Stimulated activated memory B cell treated with anti-CD40 and anti-IgM and Interleukin-4, amounts not matched to agents 10 μg/mL and 1 μg/mL and 100 μg/mL, for 72 hours (primary cell): ENCODE measurements at places on chromosomes 1 and 21.

DNA sequence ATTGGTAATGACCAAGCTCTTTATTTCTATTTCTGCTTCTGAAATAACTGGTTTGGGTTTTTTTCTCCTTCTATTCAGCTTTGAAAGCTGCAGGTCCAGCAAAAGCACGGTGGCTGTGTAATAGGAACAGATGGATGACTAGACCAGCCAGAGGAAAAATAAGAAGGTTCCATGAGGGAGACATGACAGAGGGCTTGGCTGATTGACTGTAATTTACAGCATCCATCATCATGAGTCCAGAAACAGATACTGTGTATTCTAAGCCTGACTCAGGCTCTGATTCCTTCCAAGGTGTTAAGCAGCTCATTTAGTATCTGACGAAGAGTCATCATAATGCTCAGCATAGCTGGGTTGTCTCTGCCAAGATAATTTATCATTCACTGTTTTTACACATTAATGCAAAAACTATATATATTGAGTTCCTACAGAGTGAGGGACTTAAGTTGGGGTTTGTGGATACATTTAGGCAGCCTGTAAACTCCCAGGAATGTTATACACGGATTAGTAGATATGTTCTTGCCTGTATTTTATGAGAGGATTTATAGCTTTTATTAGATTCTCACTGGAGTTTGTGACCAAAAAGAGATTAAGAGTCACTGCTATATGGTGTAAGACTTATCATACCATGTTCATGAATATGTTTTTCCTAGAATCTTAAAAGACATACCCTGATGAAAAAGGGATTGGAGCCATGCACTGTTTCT lies 72.6 kb downstream of the SGIP1 start:
- no peak for ATAC-seq

GRCh38 chr1:226403201-226404034 lies 4.5 kb downstream of the PARP1 start:
- no peak for ATAC-seq

GRCh38 chr1:11318982-11319381 lies 46.0 kb downstream of the UBIAD1 start:
- no peak for ATAC-seq

GRCh38 chr1:47337350-47337749 lies 3.8 kb downstream of the CMPK1 start:
- no peak for ATAC-seq

- ATAC-seq, result no peak
Observed at GRCh38 chr1:52904927-52905698, 16.4 kb downstream of the ECHDC2 start.

GRCh38 chr1:194175251-194175650 lies 988.8 kb upstream of the B3GALT2 start:
- no peak for ATAC-seq

GRCh38 chr1:149884433-149885338 lies 14.7 kb upstream of the BOLA1 start:
- no peak for ATAC-seq

DNA sequence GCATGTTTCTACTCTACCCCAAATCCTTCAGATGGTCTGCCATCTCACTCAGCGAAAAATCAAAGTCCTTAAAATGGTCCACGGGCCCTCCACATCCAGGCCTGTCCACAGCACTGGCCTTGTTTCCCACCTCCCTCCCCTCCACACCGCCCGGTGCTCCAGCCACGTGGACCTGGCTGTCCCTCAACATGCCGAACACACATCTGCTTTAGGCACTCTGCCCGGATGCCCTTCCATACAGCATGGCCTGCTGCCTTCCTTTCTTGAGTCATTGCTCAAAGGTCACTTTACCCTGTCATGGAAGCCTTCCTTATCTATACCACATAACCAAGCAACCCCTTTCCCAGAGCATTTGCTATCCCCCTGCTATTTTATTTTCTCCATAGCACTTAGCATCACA lies 143.0 kb downstream of the DNM3 start:
- no peak for ATAC-seq

- ATAC-seq, result no peak
Observed at GRCh38 chr1:83905315-83905907, 93.5 kb downstream of the TTLL7 start.

- peak; percentile 87 for ATAC-seq
Observed at GRCh38 chr21:14687268-14687625, 141.1 kb upstream of the SAMSN1 start.

DNA sequence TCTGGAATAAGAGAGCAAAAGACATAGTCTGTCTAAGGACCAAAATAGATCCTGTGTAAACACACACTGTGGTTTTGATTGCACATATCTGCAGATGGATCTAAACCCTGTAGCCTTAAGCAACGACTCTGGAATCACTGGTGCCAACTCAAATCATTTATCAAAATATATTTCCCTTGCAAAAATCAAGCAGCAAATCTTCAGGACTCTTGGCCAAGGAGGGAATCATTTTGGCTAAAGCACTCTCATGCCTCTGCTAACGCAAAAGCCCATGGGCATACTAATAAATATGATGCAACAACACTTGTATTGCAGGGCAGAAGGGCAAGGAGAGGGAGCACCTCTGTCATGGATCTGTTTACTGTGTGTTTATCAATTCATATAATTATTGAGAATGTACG lies 155.4 kb upstream of the DUSP10 start:
- ATAC-seq, result no peak

DNA sequence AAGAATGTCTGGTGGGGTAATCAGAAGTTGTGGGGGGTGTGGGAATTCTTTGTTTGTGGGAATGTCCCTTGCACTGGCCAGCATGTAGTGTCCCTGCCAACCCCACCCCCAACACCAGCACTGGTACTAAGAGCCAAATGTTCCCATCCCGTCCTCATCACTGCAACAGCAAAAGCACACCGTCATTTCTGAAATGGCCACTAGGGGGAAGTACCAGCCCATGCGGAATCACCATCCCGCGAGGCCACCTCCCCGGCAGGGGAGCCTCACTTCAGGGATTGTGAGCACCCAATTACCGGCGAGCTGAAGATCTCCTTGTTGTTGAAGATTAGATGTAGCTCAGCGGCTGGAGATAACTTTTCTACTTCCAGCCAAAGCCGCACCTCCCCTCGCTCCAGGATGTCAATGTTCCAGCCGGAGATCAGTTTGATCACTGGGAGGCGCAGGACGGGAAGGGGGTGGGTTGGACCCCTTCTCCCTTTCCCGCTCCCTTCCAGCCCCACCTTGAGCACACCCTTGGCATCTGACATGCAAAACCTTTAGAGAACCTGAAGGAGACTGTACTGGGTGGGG lies 41.0 kb downstream of the MYOM3 start:
- ATAC-seq, result peak; percentile 75

DNA sequence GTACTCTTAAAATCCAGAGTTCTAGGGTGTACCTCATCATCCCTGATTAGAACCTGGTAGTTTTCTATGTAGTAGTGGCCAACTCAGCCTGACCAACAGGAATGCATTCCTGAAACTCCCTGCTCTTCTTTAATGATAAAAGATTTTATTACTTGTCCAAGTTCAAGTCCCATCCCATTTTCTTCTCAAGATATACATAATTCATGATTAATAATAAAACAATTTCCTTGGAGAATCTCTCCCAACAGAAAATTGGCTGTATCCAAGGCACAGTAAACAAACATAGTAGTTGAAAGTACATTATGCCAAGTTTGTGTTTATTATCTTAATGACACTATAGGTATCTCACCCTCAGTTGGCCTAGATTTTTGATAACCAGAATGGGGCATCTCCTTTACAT lies 714.1 kb upstream of the ADAMTS5 start:
- ATAC-seq, result no peak

GRCh38 chr1:47527653-47528272 lies 89.9 kb downstream of the FOXD2 start:
- no peak for ATAC-seq

- ATAC-seq, result no peak
Observed at GRCh38 chr1:235919833-235920441, 53.2 kb upstream of the LYST start.

GRCh38 chr1:224321706-224322105 lies 8.3 kb downstream of the NVL start:
- no peak for ATAC-seq

DNA sequence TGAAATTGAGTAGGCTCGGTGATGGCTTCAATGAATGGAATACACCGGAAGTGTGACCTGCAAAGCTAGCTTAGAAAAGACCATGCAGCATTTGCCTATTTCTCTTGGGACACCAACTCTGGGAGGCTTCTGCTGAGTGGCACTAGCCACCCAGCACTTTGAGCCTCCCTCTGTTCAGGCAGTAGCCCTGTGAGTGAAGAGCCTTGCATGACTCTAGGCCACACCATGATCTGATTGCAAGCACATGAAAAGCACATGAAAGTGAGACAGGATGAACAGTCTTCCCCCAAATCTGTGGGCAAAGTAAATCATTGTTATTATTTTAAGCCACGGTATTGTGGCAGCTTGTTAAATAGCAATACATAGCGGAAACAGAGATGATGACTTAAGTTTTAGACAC lies 2.8 kb downstream of the CD48 start:
- peak; percentile 10 for ATAC-seq

- ATAC-seq, result peak; percentile 68
Observed at GRCh38 chr1:158931055-158931737, at the start of gene PYHIN1. Gene PYHIN1, plus strand, starts transcription at chr1:158931552. Its CDS starts 5,359 bp downstream, at chr1:158936911.

GRCh38 chr1:200992382-200993048 lies 31.0 kb downstream of the KIF21B start:
- no peak for ATAC-seq

DNA sequence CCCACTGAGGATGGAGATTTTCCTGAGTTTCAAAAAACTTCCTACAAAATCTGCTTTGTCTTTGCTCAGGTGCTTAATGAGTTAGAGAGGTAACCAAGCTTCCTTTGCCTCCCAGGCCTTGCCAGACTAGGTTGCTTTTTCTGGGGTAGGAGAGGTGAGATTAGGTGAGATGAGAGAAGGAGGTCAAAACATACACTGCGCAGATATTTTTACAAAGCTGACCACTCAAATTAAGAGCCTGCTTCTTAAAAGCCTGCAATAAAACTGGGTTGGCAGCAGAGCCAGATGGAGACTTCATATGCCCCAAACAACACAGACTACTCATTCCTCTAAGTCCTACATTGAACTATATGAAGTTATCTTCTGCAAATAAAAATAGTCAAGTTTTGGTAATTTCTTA lies 352.5 kb downstream of the NUF2 start:
- no peak for ATAC-seq

DNA sequence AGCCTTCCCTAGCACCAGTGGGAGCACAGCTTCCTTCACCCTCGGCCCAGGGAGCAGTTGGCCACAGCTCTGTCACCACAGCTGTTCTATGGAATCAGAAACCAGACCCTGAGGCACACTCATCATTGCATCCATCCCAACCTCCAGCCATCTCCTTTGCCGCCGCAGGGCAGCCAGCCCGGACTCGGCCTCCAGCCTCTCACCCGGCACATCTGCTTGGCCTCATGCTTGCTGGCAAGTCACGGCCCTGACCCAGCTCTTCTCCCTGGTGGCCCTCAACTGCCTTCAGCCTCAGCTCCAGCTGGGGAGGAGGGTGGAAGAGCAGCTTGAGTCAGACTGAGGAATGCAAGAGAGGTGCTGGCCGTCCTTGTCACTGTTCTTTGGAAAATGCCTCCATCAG lies 59.8 kb downstream of the TOR1AIP2 start:
- no peak for ATAC-seq
